ENCODE measurements at places on chromosomes 6 and 20.

- peak; percentile 15 for DNase-seq
Measured at GRCh38 chr6:139080255-139080920, 51.8 kb downstream of the ABRACL start.

DNA sequence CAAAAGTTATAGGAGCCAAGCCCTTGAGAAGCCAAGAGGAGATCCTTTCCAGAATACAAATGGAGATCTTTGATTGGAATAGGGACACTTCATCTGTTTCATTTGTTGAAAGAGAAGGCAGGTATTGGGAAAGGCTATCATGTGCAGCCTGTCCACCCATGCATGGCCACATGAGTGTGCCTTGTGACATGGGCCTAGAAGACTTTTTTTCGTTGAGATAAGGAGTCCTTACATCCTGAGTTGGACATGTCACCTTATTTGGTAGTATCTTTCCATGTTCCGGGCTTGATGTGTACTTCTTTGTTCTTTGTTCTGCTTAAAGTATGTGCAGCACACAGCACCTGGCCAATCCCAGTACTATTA is 42.1 kb upstream of the SYNCRIP start:
- DNase-seq: no peak

DNA sequence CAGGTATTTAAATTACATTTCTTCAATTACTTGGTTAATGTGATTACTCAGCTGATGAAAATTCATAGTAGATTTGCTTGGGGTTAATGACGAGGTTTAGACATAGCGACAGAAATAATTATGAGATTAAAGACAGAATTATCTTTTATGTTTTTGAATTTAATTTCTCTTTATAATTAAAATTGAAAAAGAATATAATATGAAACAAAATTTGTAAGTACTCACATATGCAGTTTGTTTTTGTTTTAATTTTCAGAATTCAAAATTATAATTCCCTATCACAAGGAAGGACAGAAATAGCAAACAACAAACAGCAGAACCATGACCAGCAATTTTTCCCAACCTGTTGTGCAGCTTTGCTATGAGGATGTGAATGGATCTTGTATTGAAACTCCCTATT is at the start of gene TAAR8:
Gene TAAR8, plus strand, starts transcription at position 301 of the 400 bp plus-strand sequence. Its CDS starts 21 bp downstream, at position 322.
- no peak for DNase-seq

DNA sequence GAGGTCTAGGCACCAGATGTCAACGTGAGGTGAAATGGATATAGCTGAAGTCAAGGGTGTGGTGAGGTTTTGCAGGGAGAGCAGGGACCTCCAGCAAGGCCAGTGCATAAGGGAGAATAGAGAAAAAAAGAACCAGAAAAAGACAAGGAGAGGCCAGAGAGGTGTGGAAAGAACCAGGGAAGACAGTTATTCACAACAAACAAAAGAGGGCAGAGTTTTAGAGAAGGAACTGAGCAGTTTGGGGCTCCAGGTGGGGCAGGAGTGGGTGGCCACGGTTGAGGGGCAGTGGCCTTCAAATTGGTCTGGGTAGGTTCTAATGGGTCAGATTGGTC is 11.6 kb upstream of the NQO2 start:
- DNase-seq: no peak

DNA sequence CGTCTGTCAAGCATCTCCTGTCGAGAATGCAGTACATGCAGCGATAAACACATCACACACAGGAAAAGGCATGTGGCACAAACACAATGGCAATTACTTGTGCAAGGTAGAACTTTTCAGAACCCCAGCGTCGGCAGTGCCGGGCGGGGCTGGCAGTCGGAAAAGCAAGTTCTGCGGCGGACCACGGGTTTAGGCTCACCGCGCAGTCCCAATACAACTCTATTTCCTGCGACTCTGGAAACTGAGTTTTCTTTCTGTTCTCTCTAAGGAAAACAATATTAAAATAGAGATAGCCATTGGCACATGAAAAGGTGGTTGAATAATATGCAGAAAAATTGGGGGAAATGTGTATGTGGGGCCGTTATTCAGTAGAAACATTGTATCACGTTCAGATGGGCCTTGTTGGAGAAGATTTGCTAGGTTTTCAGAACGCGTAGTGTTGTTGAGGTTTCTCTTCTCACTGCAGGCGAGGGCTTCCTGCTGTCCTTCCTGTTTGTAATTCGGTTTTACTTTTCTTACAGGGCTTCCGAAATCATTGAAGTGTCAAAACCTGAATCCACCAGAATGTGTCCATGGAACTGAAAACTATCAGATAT is 369.5 kb downstream of the THBS2 start:
- no peak for DNase-seq

DNA sequence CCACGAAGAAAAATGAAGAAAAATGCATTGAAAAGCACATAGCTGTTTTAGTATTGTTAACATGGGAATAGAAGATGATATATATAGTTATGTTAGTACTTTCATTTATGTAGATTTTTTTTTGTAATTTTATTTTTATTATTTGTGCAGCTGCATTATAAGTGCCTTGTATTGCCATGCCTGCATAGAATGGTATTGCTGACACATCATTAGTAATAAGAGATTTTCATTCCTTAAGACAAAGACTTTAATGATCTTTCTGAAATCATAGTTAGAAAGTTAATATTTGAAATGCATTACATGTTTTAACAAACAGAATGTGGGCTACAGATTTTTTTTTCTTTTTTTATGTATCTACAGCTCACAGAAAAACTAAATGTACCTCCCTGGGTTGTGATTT is 506.5 kb downstream of the NKAIN2 start:
- no peak for DNase-seq

GRCh38 chr20:57813509-57814269 is 103.9 kb upstream of the PMEPA1 start:
- DNase-seq: no peak

GRCh38 chr6:111307275-111307858 is 175.7 kb downstream of the REV3L start:
- DNase-seq: no peak

DNA sequence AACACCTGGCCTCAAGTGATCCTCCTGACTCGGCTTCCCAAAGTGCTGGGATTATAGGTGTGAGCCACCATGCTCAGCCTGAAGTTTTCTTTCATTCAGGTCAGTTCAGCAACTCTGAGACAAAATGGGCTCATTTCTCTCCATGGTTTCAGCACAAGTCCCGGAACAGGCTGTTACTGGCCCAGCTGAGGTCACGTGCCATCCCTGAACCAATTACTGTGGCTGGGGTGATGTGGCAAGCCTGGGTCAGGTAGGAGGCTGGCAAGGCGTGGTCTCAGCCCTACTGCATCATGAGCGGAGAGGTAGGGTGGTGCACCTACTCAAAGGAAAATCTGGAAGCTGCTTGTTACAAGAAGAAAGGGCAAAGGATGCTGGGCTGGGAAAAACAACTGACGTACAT is 326.4 kb downstream of the KIF16B start:
- DNase-seq: no peak

DNA sequence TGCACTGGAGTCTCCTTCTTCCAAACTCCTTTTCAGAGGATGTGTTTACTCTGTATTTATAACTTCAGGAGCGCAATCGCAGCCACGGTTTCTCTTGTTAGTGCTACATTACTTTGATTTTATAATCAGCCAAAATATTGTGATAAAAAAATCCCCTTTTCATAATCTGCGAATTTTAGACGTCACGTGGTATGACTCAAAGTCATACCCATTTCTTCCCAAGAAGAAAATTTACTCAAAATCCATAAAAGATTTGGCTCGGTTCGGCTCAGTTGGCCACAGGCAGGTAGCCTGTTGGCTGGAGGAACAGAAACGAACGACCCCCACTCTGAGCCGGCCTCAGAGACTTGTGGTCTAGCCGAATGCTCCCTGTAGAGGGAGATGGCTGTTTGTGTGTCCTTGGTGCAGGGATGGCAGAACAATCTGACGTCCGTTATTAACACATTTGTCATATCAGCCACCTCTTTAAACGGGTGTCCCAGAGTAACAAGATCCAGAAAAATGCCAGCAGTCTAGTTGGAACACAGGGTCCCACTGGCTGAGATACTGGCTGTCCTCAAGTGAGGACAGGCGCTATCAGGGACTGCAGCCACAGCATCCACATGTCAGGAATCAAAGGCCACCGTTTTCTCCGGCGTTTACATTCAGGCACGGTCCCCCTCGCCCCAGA is 247.6 kb downstream of the DLL1 start:
- no peak for DNase-seq

GRCh38 chr6:99216959-99217358 is 132.5 kb downstream of the FAXC start:
- DNase-seq: no peak

- DNase-seq: no peak
Measured at GRCh38 chr6:36136034-36136433, 5.7 kb downstream of the MAPK13 start.

- DNase-seq: no peak
Measured at GRCh38 chr6:33761922-33762629, 15.4 kb upstream of the IP6K3 start.

GRCh38 chr20:53222932-53223331 is 250.8 kb downstream of the TSHZ2 start:
- DNase-seq: no peak

- no peak for DNase-seq
Measured at GRCh38 chr6:133358574-133359150, 117.5 kb downstream of the EYA4 start.
